ENCODE measurements at places on chromosomes 12 and 14.

- no peak for DNase-seq
These were observed 81.0 kb downstream of the NTS start for GRCh38 chr12:85955127-85955526.

GRCh38 chr12:65602610-65603295 lies 221.5 kb upstream of the HMGA2 start:
- DNase-seq: peak; percentile 33

- DNase-seq: no peak
These were observed 6.3 kb downstream of the TMEM179 start for GRCh38 chr14:104598039-104598909.

DNA sequence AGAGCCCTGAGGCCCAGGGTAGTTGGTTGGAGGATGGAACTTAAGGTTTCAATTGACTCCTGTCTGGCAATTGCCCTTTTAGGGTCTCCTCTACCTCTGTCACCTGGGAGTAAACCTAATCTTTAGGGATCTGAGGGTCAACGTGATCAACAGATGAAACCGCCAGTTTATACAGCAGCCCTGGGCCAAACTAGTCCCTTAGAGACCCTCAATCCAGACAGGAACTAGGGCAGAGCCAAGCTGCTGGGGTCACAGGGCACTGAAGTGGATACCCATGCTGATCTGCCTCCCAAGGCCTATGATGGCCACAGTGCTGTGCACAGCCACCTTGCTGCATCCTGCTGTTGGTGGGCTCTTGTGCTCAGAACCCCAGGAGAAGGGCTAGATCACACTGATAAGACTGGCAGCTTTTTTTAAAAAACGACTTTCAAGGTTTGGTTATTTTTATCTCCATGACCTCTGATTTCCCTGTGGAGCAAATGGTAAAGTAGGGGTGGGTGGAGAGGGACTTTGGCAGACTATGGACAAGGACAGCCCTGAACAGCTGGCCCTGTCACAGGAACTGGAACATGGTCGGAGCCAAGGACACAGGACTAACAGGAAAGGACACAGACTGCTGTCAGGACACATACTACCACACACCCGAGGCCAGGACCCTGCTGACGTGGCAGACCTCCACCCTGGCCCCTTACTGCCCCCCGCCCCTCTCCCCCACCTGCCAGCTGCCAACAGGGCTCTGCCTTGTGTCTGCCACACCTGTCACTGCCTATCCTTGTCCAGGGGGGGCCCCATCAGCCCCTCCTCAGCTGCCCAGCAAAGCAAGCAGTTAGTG lies 474 bp downstream of the FITM1 start:
- no peak for DNase-seq

- DNase-seq: no peak
These were observed 115.3 kb downstream of the PDE6H start for GRCh38 chr12:15088105-15088504.

GRCh38 chr12:22238211-22238610 lies 96.3 kb downstream of the ST8SIA1 start:
- DNase-seq: no peak

DNA sequence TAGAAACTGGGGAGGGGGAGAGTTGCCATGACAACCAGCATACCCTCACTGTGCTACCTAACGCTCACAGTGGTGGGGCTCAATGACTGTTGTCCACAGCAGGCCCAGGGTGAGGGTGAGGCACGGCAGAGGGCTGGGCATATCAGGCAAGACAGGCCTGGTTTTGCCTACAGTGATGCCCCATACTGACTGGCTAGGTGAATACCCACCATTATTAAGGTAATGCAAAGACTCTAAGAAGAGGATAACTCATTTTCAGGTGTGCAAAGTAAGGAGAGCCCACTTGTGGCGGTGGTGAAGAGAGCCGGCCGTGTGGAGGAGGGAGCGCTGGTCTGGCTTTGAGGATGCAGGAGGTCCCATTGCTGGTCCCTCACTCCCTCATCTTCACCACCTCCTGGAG lies 422.3 kb downstream of the FUT8 start:
- DNase-seq: no peak

DNA sequence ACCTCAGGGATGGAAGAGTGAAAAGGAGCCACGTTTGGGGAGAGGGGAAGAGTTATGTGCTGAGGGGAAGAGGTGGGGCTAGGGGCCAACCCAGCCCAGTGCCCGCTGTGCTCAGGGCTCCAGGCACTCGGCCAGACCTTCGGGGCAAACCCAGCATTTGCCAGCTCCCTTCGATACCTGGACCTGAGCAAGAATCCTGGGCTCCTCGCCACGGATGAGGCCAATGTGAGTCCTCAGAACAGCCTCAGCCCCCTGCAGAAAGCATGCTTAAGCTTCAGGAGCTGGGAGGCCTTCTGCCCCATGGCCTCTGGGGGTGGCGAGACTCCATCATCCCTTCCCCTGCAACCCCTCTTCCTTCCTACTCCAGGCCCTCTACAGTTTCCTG lies 5.0 kb downstream of the CARMIL3 start:
- no peak for DNase-seq

GRCh38 chr12:52274521-52275120 lies at the start of gene KRT86:
Gene KRT86 (plus strand): TSS chr12:52274645. CDS start chr12:52301917, 27,272 bp downstream.
- DNase-seq: no peak

DNA sequence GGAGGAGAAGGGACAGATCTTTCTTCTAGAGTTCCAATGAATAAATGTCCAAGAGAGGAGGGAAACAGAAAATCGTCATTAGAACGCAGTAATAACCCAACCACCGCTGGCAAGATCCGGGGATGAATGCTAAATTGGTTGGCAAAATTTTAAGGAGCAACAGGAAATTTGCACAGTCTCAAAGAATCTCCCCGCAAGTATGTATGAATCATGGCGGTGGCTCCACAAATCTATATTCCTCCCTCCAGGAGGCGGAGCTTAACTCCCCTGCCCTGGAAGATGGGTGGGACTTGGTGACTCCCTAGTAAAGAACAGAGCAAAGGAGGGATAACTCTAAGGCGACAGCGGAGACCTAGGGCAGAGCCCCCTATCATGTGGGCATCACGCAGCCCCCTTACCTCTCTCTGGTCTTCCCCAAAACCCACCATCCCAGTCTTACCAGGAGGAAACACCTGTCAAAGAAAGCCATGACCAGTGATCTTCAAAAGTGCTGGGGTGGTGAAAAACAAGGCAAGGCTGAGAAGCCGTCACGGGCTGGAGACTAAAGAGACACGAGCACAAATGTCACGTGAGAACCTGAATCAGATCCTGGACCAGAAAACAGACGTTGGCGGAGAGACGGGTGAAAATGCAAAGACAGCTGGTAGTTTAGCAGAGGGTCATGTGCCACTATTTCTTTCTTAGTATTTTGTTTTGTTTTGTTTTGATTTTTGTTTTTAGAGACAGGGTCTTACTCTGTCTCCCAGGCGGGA lies 125.8 kb downstream of the NCOR2 start:
- DNase-seq: no peak

DNA sequence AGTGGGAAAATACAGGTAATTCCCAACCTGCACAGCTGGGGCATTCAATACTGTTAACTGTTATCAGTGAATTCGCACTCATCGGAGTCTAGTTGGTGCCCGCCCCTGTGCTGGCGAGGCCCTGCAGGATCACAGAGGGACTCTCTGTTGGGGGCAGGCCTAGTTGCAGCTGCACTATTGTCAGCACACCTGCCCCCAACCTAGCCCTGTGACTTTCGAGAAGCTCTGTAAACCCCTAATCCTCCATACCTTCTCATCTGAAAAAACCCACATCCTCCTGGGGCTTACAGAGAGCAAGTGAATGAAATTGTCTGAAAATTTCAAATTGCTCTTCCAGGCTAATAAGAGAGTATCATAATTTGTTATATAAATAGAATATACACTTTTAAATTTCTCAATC lies 132.2 kb upstream of the NUDT4 start:
- peak; percentile 25 for DNase-seq

DNA sequence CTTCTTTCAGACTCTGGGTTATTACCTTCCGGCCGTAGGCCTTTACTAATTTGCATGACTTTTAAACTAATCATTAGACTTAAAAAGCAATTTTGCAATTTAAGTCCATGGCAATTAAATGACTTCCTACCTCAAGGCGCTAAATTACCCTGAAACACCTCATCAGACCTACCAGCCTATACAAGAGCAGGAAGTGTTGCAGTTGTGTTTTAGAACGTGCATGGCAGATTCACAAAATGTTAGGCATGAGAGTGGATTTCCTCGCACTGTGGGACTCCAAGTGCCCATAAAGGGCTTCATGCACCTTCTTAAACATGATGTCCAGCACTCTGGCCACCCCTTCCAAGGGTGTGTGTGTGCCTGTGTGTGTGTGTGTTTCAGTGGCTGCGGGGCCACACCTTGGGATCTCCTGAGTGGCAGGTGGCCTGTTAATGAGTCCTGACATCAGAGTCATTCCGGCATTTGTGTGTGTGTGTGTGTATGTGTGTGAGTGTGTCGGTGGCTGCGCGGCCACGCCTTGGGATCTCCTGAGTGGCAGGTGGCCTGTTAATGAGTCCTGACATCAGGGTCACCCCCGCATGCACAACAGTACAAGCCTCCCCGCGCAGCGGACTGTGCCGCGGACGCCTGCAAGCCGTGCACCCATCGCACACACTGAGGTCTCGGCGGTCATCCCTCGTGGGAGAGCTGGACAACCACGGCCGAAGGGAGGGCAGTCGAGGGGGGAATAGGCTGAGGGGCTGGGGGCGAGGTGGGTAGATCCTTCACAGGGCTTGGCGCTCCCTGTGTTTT lies 900 bp downstream of the C2CD5 start:
- DNase-seq: no peak

DNA sequence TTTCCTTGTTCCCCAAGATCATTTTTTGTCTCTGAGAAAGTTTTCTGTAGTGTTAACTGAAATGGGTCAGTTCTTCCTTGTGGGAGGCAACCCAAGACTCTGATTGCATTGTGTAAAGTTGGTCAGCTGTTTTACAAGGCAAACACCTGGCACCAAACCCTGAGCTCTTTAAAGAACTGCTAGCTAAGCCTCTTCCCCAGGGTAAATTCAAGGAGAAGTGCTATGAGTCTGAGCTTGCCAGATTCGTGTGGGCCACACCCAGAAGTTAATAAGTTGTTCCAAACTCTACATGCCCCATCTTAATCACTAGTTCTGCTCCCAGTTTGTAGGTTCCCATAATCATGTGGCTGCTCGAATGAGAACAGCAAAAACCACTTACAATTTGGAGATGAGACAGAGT lies 214.5 kb downstream of the BTG1 start:
- DNase-seq: no peak

DNA sequence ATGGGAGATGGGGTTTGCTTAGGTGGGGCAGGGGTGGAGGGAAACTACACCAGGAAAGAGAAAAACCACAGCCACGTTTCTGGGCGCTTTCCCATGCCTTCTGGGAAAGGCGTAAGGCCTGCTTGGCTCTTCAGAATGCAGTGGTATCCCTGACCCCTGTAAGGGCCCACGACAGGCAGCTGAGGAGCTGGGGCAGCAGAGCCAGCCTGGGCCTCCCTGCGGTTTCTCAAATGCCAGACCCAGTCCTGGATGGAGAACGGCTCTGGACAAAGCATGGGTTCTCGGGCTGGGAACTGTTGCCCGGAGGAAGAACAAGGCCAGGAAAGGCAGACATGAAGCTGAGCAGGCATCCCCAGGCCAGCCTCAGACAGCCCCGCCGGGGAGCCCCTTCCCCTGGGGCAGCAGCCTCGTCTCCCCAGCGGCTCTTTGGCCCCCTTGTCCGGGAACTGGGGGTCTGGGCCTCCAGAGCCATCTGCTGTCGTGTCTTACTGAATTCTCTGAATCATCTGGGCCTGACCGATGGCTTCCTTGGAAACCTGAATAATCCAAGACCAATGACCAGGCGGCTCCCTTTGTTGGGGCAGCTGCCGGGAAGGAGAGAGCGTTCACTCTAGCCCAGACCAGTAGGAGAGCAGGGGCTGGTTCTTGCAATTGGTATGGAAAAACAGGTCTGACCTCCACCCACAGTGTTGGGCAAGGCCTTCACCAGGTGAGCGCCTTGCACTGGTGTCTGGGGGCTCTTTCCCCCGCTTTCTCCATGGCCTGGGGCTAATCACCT lies 64.0 kb upstream of the RIN3 start:
- DNase-seq: no peak

GRCh38 chr12:68557011-68557730 lies 53.5 kb upstream of the RAP1B start:
- no peak for DNase-seq

GRCh38 chr14:45308745-45309397 lies 55.9 kb upstream of the MIS18BP1 start:
- no peak for DNase-seq

GRCh38 chr14:71115821-71116567 lies 208.7 kb downstream of the PCNX1 start:
- DNase-seq: no peak

DNA sequence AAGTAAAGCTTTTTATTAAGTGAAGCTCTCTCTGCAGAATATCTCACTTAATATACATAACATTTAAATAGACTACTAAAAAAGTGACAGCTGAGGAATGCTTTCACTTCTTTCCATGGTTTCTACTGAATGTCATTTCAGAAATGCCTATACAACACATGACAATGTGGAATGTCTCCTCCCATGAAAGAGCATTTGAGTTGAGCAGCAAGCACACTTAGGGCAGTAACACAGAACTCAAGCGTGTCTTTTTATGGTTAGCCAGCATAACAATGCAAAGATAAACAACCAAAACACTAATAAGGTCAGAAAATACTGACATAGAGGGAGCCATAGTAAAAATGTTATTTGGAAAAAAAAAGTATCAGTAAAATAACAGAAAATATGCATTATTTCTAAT lies 9.4 kb downstream of the PPP1R12A start:
- no peak for DNase-seq

Data from NK-92 treated with Interleukin-12 subunit alpha and Interleukin-12 subunit beta, amount 100 ng/mL, for 24 hours (cell line).